ENCODE measurements at places on chromosomes 1 and 21.

- DNase-seq, result no peak
Measured at GRCh38 chr21:39106881-39107462, 76.3 kb downstream of the PSMG1 start.

DNA sequence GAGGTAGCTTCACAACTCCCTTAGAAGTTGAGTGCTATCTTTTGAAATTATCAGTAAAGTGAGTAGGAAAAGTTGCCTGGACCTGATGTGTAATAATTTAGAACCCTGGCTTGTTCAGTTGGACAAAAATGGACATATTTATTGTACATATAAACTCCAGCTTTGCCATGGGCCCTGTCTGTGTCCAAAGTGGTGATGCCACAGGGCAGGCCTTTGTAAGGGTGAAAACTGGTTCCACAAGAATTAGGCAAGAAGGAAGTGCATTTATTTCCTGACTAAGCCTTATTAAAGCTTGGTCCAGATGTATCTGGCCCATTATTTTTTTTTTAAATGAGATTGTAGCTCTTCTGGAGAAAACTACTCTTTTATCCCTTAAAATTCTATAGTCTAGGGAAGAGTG lies 47.9 kb downstream of the MACO1 start:
- no peak for DNase-seq

DNA sequence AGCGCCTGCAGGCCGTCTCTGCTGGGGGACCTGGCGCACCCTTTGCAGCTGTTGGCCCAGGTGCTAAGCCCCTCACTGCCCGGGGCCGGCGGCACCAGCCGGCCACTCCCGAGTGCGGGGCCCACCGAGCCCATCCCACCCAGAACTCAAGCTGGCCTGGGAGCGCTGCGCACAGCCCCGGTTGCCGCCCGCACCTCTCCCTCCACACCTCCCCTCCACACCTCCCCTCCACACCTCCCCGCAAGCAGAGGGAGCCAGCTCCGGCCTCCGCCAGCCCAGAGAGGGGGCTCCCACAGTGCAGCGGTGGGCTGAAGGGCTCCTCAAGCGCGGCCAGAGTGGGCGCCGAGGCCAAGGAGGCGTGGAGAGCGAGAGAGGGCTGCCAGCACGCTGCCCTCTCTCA lies 177.8 kb upstream of the KAZN start:
- no peak for DNase-seq

GRCh38 chr1:23558140-23558871 lies 995 bp downstream of the ID3 start:
- no peak for DNase-seq

- no peak for DNase-seq
Measured at GRCh38 chr1:99751877-99752504, 14.4 kb downstream of the FRRS1 start.

DNA sequence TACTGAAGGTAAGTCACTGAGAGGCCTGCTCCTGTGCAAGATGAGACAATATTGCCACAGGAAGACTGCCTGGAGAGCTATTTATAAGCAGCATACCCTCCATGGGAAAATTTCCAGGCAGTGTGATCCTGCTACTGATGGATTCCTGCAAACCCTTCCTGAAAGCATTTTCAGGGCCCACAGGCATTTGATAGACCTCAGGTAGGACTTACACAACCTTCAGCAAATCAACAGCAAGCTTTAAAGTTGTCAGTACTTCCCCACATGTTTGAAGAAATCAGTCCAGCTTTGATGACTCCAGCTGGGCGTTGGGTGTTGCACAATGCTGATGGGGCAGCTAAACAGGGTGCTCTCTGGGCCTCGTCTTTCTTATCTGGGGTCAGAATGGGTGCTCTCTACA lies 108.8 kb downstream of the PLXNA2 start:
- DNase-seq, result no peak

GRCh38 chr1:147585640-147586383 lies 44.5 kb downstream of the BCL9 start:
- DNase-seq, result no peak

- DNase-seq, result no peak
Measured at GRCh38 chr1:188669728-188670382, 1807.8 kb downstream of the BRINP3 start.

DNA sequence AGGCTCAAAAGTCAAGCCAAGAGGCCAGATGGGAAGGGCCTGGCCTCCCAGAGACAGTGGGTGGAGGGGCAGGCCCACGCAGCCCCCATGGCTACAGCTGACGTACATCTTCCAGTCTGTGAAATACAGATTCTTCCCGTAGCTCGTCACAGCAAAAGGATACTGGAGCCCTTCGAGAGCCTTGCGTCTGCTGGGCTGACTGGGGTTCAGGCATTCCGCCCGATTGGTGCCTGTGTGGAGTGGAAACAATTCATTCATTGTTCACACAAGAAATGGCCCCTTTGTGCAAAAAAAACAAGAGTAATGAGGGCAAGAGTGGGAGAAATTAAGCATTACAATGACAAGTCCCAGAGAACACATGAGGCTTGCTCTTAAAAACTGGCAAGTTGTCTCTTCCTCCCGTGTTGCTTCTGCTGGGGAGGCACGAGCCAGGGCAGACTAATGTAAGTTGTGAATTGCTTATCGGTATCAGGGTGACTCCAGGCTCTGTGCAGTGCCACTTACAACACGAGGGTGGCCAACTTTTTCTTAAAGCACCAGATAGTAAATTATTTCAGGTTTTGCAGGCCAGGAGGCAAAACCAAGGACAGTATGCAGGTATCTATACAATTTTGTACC lies 85.1 kb downstream of the NID1 start:
- no peak for DNase-seq

DNA sequence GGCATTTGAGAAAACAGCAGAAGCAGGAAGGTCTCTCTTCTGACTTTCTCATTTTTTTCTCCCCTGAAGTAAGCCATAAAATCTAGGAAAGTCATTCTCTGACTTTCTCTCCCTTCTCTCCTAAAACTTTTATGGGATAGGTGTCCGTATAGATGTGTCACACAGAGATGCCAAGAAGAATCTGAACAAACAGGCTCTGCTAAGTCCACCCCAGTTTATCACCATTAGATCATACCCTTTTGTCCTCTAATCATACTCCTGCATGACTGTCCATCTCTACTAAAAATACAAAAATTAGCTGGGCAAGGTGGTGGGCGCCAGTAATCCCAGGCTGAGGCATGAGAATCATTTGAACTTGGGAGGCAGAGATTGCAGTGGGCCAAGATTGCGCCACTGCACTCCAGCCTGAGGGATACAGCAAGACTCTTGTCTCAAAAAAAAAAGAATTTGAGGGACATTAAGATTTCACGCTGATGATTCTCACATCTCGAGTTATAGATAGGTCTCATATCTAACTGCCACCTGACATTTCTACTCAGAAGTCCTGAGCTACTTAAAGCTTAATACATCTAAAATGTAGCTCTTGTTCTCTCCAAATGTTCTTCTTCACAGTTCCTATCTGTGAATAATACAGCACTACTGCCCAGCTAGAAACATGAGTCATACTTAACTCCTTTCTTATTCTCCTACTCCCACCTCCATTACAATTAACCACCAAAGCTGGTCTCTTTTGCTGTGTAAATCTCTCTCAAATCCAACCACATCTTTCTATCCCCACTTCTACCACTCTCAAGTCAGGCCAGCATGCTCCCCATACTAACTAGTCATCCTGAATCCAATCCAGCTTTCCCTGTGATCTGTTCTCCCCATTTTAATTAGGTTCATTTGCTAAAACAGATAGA lies 47.7 kb downstream of the ZNF644 start:
- DNase-seq, result no peak

DNA sequence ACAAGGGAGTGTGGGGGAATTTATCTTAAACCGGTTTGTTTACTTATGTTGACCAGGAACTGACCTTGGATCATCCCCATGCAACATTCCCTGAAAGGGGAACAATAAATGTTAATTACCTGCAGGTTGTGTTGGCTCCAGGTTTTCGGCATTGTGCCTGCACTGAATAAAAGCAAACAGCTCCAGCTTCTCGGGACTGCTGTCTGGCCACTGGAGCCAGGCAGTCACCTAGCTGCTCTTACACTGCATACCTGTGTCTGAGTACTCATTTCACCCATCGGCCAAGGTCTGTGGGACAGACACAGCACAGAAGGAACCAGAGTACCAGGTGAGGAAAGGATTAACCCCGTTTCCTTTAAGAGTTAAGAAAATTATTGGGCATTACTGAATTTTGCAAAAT lies 32.7 kb upstream of the CTBS start:
- no peak for DNase-seq

DNA sequence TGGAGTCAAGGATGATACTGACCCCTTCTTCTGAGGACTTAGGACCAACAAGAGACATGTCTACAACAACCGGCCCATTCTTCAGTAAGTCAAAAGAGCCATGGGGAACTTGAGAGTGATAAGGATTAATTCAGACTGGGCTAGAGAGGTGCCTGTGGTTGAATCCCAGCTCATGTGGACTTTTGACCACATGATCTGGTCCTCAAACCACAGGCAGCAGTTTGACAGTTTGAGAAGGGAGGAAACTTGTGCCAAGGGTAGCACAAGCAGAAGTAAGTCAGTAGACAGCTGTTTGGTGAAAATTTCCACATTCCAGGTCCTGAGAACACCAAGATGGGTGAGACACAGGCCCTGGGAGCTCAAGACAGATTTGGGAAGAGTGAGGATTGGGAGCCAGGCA lies 19.8 kb downstream of the SH3BP5L start:
- no peak for DNase-seq

DNA sequence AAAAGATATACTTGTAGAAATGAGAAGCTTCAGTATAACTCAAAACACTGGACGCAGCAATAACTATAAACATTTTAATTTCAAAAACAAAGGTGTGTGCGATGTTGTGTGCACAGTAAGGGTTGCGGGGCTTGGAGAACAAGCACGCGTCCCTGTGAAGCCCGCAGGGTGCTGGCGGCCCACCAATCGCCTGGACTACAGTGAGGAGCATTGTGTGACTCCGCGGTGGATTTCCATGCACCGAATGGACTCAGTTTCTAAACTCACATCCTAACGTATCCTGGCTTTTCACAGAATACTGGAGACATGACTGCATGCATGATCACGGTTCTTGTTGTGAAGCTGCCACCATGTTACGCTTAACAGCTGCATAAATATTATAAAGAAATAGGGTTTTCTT lies 33.0 kb downstream of the NTPCR start:
- DNase-seq, result no peak

DNA sequence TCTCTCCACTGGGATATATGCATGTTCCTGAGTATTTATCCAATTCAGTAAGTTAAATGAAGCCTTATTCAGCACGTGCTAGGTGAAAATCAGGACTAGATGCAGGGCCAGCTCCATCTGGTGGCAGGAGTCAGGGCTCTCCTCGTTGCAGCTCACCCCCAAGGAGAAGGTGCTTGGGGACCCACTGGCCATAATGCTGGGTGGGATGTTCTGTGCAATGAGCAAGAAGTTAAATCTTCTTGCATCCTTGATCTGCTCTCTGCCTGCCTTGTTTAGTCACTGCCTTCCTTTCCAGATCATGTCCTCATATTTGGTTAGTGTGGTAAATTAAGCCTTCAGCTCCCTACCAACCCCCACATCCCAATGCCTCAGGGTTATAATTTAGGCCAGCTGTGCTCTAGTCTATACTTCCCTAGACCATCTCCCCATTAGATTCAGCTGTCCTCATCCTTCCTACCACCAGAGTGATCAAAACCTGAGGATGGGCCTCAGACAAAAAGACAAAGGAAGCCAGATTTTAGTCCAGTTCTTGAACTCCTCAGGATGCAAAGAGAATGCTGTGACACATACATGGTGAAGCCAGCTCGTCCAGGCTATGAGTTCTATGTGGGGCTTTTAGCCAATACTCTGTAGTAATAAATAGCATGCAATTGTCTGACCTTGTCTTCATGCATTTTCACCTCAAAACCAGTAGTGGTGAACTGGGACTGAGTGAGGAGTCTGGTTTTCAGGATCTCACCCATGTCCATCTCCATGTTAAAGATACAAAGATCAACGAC lies 55.9 kb downstream of the SEC16B start:
- DNase-seq, result peak; percentile 42

GRCh38 chr21:37503848-37504467 lies 137.4 kb downstream of the DYRK1A start:
- peak; percentile 13 for DNase-seq

DNA sequence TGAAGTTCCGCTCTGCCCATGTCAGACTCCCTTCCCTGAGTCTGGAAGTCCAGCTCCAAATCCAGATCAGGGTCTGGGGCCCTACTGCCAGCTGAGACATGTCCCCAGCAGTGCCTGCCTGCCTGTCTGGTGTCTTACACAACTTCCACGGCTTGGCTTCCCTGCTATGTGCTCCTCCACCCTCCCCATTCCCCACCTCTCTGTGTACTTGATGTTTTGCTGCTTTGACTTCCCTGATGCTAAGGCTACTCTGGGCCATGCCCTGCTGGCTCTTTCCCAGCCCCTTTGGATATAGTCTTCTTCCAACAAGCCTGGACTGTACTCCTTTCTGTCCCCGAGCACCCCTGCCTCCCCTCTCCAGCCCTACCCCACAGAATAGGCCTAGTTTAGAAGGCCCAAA lies 7.3 kb downstream of the GJA5 start:
- no peak for DNase-seq

- no peak for DNase-seq
Measured at GRCh38 chr1:186420311-186420710, 40.6 kb downstream of the PDC start.

- DNase-seq, result no peak
Measured at GRCh38 chr1:8182034-8182761, 135.7 kb upstream of the SLC45A1 start.

DNA sequence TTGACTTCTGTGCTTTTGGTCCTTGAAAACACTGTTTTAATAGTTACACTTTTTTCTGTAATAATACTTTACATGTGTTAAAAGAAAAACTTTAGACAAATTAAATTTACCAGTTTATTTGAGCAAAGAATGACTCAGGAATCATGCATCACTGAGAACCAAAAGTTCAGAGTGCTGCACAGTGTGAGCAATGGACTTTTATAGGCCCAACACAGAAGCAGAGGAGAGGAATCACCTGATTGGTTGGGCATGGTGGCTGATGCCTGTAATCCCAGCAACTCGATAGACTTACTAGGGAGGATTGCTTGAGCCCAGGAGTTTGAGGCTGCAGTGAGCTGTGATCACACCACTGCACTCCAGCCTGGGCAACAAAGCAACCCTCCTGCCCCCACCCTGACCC lies 29.3 kb downstream of the ZNF648 start:
- no peak for DNase-seq

- DNase-seq, result no peak
Measured at GRCh38 chr1:76337542-76338219, 263.1 kb downstream of the ST6GALNAC3 start.

DNA sequence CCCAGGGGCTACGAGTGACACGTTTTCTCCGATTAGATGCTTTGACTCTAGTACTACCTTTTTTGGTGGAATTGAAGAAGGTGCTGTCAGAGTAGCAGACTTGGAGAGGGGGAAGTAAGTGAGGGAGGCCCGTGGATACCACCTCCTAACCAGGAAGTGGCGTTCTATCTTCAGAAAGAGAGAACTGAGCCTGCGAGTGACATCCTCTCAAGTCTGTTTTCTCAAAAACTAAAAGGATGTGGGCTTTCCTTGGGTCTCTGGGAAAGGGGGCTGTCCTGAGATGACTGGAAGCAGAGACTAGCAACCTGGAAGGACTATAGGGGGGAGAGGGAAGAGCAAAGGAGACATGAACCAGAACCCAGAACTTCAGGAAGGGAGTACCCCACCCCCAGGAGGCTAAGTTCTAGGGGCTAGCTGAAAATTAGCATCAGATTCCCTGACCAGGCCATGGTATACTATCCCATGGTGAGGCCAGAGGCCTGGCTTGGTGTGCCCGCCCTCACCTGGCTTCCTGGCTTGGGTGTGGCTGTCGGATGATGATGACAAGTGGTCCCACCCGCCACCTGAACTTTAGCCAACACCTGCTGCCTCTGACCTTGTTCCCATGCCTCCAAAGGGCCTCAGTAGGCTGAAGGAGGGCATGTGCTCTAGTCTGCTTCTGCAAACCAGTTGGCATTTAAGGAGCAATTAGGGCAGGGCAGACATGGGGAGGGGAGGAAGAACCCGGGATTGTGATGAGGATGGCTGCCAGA lies 49.1 kb downstream of the ATP2B4 start:
- DNase-seq, result no peak

Measured in fibroblast of skin of left biceps (primary cell).